AML-193 (cell line): ENCODE measurements at places on chromosomes 5 and 9.
A peak's percentile ranks its signal among the peaks of the same experiment; 100 is the strongest.

DNA sequence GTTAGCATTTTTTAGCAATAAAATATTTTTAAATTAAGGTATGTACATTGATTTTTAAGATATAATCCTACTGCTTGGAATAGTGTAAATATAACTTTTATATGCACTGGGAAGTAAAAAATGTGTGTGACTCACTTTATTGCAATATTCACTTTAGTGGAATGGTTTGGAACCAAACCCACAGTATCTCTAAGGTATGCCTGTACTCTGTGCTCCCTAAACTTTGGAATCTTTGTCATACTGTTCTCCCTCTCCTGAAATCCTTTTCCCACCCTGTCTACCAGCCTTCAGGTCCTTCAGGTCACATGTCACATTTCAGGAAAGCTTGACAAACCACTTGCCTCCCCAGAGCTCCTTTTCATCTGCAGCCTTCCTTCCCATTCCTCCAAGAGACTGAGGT is 308.7 kb downstream of the SPOCK1 start:
- DNase-seq, result no peak

DNA sequence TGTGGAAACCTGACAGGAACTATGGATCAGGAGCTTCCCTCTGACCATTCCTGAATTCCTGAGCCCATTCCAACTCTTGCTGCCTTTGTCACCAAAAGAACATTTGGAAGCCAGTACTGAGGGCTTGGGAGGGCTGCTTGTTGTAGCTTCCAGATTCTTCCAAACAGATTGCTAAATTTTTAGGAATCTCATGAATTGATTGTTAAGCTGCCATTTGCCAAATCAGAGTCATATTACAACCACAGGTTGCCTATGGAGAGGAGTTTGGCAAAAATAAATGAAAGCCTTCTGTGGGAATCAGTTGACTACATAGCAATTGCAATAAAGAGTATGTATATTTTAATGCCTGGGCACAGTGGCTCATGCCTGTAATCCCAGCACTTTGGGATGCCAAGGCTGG is 39.2 kb upstream of the SLC28A3 start:
- no peak for DNase-seq

DNA sequence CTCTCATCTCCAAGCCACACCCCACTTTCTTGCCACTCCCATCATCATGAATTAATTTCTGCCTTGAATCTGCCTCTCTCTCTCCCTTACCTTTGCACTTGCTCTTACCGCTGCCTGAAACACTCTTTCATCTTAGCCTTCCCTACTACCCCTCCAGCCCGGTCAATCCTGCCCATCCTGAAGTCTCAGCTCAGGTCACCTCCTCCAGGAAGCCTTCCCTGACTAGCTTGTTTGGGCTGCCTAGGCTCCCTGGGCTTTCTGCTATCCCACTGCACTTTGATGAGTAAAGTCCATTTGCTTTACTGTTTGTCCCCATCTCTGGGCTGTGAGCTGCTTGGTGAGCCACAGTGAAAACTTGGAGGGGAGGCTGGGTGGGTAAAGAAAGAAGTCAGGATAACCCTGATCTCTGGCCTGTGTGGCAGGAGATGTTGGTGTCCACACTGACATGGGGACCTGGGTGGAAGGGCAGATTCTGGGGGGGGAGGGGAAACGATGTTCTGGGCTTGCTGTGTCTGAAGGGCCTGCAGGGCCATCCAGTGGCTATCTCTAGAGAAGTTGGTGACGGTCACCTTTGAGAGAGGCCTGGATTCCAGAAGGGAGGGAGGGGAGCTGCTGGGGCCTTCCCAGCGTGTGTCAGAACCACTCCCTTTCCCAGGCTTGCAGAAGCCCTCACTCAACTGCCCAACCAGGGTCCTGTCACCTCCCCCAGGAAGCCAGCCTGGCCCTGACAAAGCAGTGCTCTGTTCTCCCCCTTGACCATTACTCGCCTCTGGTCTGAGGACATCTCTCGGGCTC is 75.0 kb upstream of the DAB2IP start:
- no peak for DNase-seq

DNA sequence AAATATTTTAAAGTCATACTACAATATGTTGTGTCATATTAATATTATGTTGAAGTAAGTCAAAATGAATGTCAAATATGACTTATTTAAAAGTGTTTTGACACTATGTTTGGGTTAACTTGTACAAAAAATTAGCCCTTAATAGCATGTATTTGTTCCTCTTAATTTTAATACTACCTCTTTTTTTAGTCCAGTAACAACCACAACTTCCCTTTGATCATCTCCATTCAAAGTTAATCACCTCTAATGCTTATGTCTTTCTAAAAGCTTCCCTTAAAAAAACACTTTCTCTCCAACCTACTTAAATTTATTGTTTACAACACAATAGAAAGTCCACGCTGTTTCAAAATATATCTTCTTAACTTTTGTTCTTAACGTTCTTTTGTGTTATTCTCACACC is 9.6 kb downstream of the SLCO4C1 start:
- peak; percentile 83 for DNase-seq

GRCh38 chr5:36777105-36777757 is 99.3 kb upstream of the NIPBL start:
- no peak for DNase-seq

GRCh38 chr5:155728857-155729683 is 597.9 kb upstream of the SGCD start:
- DNase-seq, result no peak

- no peak for DNase-seq
These were observed 183.1 kb downstream of the TRIO start for GRCh38 chr5:14326035-14326903.

GRCh38 chr5:69414885-69415583 is at the start of gene MARVELD2:
Gene MARVELD2 (plus strand): TSS chr5:69415116. CDS start chr5:69419386, 4,270 bp downstream.
- DNase-seq, result no peak

GRCh38 chr5:140468188-140468587 is 66.6 kb downstream of the ANKHD1 start:
- no peak for DNase-seq

GRCh38 chr9:125990793-125991220 is 243.6 kb downstream of the PBX3 start:
- no peak for DNase-seq

DNA sequence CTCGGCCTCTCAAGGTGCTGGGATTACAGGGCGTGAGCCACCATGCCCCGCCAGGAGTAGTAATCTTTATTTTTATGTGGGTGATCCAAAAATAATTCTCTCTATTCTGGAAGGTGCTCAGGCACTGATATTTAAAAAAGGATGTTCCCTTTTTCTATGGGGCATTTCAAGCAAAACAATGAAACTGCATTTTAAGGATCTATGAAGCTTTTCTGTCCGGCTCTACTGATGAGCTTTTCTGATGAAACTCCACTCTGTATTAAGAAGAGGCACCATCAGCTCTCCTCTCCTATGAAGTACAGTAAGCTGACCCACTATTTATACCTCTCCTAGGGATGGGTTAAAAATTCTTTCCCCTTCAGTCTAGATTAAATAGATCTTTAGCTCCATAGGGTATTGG is 7.4 kb downstream of the ADAM19 start:
- DNase-seq, result no peak

DNA sequence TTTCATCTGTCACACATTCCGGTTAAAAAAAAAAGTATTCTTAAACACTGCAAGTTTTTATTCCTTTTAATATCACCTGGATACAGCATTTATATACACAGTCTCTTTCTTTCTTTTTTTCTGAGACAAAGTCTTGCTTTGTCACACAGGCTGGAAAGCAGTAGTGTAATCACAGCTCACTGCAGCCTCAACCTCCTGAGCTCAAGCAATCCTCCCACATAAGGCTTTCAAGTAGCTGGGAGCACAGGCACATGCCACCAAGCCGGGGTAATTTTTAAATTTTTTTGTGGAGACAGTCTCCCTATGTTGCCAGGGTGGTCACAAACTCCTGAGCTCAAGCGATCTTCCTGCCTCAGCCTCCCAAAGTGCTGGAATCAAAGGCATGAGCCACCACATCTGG is 13.9 kb downstream of the KIF20A start:
- no peak for DNase-seq

DNA sequence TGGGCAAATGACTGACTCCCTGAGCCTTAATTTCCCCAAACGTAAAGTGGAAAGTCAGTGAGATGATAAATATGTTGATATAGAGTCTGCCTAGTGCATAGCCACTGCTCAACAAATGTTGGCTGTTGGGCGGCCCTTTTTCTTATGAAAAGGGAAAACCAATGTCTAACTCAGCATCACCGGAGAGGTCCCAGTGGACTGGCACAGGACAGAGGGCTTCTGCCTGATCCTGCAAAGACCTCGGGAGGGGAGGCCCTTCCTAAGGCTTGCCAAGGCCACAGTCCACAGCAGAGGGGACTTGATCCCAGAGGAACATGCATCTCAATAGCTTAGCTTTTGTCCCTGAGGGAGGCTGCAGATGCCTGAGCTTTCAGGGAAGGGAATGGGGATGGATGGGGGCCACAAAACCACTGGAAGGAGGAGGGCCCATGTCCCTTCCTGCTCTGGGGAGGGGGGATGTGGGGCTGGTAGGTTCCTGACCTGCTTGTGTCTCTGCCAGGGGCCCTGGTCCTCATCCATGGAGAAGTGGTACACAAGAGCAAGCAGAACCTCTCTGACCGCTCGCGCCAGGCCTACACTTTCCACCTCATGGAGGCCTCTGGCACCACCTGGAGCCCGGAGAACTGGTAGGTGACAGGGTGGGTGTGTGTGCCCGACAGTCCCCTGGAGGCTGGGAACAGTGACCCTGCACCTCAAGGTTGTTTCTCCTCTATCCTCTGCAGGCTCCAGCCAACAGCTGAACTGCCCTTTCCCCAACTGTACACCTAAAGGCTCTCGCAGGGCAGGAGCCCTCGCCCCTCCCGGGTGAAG is 6.3 kb downstream of the DOLK start:
- DNase-seq, result no peak

- peak; percentile 75 for DNase-seq
These were observed at the start of gene HRH2 for GRCh38 chr5:175657593-175658271. Gene HRH2 (plus strand): TSS chr5:175658071. CDS start chr5:175683234, 25,163 bp downstream.

- DNase-seq, result no peak
These were observed 158.9 kb downstream of the HINT1 start for GRCh38 chr5:131005963-131006684.

DNA sequence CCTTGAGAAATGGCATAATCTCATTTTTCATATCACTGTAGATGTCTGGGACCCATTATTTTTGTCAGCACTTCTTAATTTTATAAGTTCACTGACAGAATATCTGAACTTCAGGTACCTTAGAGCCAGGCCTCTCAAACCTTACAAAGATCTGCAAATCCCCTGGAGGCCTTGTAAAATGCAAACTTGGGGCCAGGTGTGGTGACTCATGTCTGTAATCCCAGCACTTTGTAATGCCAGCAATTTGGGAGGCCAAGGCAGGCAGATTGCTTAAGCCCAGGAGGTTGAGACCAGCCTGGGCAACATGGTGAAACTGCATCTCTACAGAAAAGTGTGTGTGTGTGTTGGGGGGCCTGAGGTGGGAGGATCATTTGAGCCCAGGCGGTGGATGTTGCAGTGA is 30.8 kb downstream of the RASGRF2 start:
- no peak for DNase-seq

GRCh38 chr5:124477577-124477976 is 268.9 kb downstream of the ZNF608 start:
- DNase-seq, result no peak

GRCh38 chr9:14170973-14171596 is 142.9 kb downstream of the NFIB start:
- DNase-seq, result no peak

GRCh38 chr5:89208811-89209210 is 325.8 kb upstream of the MEF2C start:
- DNase-seq, result no peak

DNA sequence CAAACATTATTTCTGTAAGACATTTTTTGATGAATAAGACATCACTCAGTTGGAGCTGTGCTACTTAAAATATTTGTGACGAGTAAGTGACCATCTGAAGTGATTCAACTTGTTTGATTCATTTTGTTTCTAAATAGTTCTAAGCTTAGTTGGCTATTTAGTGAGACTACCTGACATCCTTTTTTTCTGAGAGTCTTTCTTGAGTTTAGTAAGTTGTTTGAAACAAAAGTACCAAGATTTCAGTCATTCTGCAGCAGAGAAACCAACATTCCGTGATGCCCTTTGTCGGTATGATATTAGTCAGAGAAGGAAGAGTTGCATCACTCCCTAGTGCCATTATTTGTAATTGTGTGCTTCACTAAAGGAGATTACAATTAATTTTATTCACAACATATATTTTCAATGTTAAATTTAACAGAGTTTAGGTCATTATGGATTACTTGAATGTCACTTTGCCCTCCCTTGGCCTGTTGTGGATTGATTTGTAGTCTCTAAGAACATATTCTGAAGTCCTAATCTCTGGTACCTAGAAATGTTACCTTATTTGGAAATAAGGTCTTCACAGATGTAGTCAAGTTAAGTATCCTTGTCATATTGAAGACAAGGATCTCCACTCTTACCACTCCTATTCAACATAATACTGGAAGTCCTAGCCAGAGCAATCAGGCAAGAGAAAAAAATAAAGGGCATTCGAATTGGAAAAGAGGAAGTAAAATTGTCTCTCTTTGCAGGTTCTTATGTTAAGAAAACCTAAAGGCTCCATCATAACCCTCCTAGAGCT is 212.2 kb downstream of the PCSK1 start:
- no peak for DNase-seq

- DNase-seq, result no peak
These were observed 28.3 kb upstream of the RAI14 start for GRCh38 chr5:34627794-34628193.

DNA sequence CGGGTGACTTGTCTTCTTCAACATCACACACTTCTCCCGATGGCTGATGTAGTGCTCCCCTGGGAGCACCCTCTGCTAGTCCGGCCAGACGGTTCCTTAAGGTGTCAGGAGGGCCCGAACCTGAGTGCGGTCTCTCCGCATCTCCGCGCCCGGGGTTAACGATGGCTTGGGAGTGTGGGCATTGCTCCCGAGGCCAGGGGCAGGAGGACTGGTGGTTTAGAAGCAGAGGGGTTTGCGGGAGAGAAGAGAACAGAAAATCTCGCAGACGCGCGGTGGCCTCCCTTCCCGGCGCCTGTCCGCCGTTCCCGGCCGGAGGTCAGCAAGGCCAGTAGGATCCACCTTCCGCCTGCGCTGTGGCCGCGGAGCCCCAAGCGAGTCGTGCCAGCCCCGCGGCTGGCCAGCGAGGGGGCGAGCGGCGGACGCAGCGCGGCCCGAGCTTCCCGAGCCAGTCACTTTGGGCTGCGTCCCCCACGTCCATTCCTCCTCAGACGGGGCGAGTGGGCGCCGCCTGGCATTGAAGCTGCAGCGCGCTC is 700 bp downstream of the CDO1 start:
- no peak for DNase-seq

DNA sequence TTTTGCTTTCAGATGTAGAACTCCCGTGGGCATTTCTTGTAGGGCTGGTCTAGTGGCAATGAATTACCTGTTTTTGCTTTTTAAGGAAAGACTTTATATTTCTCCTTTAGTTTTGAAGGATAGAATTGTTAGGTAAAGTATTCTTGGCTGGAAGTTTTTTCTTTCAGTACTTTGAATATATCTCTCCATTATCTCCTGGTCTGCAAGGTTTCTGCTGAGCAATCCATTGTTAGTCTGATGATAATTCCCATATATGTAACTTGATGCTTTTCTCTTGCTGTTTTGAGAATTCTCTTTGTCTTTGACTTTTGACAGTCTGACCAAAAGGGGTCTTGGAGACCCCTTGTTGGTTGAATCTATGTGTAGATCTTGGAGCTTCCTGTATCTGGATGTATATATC is 198.1 kb downstream of the TMEM167A start:
- DNase-seq, result no peak

- no peak for DNase-seq
These were observed 24.8 kb upstream of the RLN1 start for GRCh38 chr9:5364294-5365024.
